ENCODE measurements at places on chromosomes 13 and 19.

- DNase-seq = no peak
Measured at GRCh38 chr13:29845440-29846056, 4.9 kb downstream of the UBL3 start.

DNA sequence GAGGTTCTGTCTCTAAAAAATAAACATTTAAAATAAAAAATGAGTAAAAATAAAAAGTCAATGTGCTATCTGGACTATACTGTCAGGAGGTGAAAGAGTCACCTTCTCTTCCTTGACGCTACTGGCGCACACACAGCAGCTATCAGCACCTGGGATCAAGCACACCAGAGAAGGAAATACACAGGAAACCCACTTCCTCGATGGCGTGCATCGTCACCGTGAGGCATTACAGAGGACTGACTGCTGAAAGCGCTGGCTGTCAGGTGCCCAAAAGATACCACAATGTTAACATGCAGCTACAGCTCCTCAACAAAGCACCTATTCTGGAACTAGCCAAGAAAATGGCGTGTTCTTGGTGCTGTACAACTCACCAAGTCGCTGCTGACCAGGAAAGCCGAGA, 6.1 kb downstream of the SLC35E1 start:
- DNase-seq = no peak

- DNase-seq = no peak
Measured at GRCh38 chr19:46904114-46905060, 43.6 kb downstream of the ARHGAP35 start.

DNA sequence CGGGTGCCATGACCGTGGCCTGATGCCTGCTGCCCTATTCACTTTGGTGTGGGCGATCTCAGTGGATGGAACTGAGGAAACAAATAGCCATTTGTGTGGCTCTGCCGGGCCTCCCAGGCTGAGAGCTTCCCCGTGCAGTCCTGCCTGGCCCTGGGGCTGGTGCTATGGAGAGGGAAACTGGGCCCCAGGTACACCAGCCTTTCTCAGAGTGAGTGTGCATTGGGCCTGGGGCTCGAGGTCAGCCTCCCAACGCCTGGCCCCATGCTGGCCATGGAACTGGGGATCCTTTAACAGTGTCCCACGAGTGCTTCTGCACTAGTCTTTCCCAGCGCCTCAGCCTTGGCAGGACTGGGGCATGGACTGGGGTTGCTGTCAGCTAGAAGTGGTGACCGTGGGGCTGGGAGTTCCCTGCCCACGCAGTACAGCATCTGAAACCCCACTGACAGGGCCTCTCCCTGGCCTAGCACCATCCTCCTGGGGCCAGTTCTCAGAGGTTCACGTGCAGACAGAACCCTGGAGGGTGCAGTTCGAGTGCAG, 10.5 kb downstream of the PLEKHF1 start:
- DNase-seq = no peak

DNA sequence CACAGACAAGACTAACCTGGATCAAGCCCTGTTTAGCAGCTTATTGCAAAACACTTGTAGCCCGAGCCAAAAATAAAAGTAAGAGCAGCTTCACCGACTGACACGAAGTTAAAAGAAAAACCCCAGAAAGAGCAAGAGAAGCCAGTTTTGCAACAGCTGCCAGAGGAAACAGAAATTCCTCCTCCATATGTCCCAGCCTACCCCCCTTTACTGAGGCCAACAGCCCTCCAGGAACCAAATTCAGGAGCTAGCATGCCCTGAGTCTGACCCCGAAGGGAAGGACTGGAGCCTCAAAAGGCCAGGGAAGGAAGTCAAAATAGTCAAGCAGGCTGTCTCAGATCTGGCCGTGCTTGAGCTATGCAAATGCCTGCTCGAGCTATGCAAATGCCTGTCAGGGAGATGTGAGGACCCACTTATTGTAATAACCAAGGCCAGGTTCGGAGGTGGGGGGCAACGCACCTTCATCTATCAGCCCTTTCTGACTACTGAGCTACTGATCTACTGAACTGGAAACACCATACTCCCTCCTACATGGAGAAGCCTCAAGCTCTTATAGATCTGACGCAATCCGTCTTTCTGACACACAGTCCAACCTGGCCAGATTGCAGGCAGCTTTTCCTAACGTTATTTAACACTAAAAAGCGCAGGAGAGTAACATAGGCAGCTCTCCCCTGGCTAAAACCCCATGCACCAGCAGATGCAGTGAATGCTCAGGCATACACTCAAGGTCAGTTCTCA, 6.7 kb downstream of the SIGLEC11 start:
- DNase-seq = no peak

DNA sequence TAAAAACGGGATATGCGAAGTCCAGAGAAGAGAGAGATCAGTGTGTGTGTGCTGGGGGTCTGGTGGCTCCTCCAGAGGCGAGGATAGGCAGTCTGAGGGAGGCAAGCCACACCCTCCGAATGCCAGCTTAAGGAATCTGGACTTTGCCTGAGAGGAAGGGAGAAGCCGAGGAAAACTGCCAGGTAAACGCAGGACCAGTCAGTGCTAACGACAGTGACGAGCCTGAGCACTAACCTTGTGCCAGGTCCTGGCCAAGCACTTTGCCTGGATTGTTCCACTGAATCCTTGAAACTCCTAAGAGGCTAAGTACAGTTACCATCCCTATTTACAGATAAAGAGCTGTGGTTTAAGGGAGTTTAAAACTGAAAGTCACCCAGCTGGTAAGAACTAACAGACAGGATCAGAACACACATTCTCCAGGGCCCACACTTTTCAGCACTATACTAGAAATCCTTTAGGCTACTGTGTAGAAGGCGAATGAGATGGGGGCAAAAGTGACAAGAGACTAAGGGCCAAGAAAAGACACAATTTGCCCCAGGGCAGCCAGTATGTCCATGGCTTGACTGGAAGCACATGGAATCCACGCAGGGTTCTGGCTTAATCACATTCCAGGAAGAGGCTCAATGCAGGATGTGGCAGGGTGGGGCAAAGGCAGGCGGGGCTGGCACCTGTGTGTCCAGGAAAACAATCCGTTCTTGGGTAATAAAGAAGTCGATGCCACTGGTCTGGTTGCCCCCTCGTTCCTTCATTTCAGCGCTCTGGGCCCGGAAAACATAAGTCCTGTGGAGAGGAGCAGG, 15.1 kb downstream of the SMG9 start:
- no peak for DNase-seq

DNA sequence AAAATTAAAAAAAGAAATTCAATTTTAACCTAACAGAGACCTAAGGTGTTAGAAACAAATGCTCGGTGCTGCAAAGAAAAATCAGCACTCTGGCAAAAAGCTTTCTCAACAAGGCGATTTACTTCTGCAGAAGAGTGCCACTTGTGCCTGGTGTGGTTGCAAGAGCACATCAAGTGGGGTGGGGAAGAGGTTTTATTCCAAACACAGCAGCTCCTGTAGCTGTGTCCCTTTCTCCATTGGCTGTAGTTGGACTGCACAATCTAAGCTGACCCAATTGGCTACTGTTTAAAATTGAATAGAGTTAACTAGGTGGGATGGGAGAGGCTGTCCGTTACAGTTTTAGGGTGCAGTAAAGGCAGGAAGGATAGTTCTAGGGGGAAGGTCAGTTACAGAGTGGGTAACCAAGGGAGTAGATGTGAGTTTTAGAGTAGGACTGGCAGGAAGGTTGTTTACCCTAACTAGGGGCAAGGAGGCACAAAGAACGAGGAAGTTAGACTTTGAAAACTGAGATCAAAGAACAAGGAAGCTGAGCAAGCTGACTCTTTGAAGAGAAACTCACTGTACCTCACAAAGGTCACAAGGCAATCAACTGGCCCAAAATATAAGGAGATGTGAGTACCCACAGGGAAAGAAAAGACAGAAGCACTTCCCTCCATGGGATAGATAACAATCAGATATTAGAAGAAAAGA, 145.7 kb downstream of the LIG4 start:
- DNase-seq = no peak

DNA sequence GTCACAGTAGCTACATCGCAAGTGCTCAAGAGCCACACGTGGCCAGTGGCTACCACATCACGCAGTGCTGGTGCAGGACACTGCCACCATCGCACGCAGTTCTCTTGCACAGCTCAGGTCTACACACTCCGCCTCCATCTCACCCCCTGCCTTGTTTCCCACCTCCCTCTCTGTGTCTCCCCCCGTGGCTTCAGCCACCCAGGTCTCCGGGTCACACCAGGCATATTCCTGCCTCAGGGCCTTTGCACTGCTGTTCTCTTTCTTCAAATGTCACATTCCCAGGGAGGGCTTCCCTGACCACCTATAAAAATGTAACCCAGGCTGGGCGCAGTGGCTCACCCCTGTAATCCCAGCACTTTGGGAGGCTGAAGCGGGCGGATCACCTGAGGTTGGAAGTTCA, 10.6 kb downstream of the CCDC8 start:
- DNase-seq = no peak

GRCh38 chr19:45128806-45129205, 32.0 kb downstream of the NKPD1 start:
- DNase-seq = no peak

DNA sequence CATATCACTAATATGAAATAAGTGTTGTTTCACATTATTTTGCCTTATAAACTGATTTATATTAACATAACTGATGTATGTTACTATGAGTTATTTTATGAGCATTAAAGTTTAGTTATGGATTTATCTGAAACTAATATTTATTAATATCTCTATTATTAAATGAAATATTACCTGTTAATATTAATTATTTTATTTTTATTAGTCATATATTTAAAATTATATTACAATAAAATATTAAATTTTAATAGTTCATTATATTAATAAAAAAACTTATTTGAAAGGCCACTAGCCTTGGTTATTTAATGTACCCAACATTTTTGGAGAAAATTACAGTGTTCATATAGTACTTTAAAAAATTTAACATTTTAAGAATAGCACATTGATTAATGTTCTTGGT, 1643.4 kb upstream of the MIR17HG start:
- DNase-seq = no peak

GRCh38 chr13:38743466-38743865, 56.6 kb downstream of the FREM2 start:
- no peak for DNase-seq

- no peak for DNase-seq
Measured at GRCh38 chr19:38977445-38978325, 2.1 kb upstream of the FBXO17 start.

DNA sequence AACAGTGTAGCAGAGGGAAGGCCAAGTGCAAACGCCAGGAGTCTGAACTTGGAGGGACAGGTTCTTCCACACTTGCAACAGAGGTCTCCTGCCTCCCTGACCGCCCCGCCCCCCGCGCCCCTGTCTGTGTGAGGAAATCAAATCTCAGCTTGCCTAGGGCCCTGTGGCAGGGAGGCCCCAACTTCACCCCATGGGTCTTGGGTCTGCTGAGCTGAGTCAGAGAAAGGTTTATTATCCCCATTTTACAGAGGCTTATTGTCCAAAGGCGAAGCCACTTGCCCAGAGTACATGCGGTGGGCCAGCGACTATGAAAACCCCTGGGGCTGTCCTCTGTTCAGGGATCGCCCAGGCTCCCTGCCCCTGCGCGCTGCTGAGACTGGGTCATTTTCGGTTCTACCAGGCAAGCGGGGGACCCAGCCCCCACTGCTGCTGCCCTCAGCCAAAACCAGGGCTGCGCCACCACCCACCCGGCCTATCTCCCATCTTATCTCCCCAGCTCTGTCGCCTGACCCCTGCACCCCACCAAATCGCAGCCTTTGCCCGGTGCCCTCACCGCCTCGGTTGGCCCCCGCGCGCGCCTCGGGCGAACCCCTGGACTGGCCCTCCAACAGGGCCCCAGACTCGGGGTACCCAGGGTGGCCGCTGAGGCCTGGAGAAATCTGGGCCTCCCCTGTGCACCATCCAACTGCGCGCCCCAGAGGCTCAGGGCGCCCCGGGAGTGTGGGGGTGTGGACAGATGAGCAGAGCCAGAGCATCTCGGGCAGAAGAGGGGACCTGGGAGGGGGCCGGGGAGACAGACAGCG, 850 bp upstream of the CERS4 start:
- no peak for DNase-seq

DNA sequence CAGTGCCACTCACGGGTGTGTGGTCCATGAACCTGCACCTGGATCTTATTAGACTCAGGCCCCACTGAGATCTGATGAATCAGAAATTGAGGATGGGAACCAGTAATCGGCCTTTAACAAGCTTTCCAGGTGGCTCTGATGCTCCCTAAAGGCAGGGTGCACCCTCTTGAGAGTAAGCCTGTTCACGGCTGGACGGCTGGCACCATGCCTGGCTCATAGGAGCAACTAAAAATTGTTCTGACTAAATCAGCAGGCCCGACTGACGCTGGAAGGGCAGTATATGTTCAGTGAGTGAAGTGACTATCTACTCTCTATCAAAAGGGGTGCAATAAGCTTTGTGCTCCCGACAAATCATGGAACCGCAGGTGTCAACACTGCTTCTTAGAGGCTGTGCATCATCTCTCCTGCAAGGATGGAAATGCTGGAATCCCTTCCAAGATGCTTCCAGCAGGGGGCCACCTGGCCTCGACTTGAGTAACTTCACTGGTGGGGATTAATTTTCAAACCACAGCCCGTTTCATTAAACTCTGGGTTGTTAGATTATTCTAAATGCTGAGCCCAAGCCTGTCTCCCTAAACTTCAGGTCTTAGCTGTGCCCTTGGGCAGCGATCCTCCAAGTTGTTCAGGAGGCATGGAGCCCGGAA, 28.4 kb downstream of the TMTC4 start:
- DNase-seq = no peak

DNA sequence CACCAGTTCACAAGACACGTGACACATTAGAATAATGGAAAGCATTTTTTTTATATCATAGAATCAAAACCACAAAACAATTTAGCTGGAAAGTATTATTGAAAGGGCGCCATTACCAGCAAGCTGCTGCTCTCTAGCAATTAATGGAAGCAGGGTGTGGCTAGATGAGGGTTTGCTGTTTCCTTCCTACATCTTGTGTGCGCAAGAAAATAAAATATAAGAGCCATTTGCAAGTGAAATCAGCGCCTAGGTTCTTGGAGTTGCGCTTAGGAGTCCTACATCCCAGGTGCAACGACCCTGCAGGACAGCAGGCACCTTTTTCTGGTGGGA, 140.9 kb downstream of the ZNF536 start:
- no peak for DNase-seq

- DNase-seq = no peak
Measured at GRCh38 chr19:1855828-1856255, 7.5 kb downstream of the KLF16 start.

All from cortex of kidney (tissue), 1 donor.